CD4-positive, alpha-beta memory T cell (primary cell): ENCODE measurements at places on chromosomes 2 and 18. TPM values are rescaled to one million over a fixed set of nuclear protein-coding genes. Genes with fewer than 3 reads are reported as not detected.
A peak's percentile ranks its signal among the peaks of the same experiment; 100 is the strongest.

GRCh38 chr18:11947214-11948191 lies 33.8 kb upstream of the IMPA2 start:
- H3K27me3 ChIP-seq, result no peaks in the 10 kb centered on the region
- H3K27ac ChIP-seq, result no peak overlapping the region
- H3K4me3 ChIP-seq, result no peak overlapping the region
- peaks cover 8% of the 10 kb centered on the region for H3K4me1 ChIP-seq

- DNase-seq, result no peak
- H3K4me1 ChIP-seq, result no peaks in the 10 kb centered on the region
- no peak overlapping the region for H3K27ac ChIP-seq
- no peaks in the 10 kb centered on the region for H3K36me3 ChIP-seq
Measured at GRCh38 chr2:234913208-234913626, 38.6 kb upstream of the SH3BP4 start.

DNA sequence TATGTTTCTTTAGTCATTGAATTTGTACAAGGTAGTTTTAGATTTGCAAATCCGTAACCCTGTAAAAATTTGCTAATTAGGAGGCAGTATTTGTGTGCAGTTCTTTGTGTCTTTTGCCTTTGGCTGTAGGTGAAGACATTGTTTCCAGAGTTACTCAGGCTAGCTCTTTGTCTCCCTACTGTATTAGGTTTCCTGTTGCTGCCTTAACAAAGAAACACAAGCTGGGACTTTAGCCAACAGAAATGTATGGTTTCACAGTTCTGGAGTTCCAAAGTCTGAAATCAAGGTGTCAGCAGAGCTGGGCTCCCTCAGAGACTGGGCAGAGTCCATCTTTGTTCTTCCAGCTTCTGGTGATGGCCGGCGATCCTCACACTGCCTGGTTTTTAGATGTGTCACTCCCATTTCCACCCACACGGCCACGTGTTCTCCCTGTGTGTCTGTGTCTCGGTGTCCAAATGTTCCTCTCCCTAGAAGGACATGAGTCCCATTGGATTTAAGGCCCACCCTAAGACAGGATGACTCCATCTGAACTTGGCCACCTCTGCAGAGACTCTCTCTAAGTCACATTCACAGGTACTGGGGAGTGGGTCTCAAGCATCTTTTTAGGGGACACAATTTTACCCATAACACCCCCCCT lies 309.7 kb downstream of the GALR1 start:
- H3K36me3 ChIP-seq, result no peaks in the 10 kb centered on the region
- H3K27me3 ChIP-seq, result no peaks in the 10 kb centered on the region
- no peak overlapping the region for H3K4me3 ChIP-seq
- no peaks in the 10 kb centered on the region for H3K4me1 ChIP-seq
- H3K27ac ChIP-seq, result no peak overlapping the region

- no peak overlapping the region for H3K27ac ChIP-seq
- no peaks in the 10 kb centered on the region for H3K4me1 ChIP-seq
- no peaks in the 10 kb centered on the region for H3K36me3 ChIP-seq
- no peak overlapping the region for H3K4me3 ChIP-seq
Measured at GRCh38 chr2:226601881-226602662, 197.5 kb downstream of the IRS1 start.

DNA sequence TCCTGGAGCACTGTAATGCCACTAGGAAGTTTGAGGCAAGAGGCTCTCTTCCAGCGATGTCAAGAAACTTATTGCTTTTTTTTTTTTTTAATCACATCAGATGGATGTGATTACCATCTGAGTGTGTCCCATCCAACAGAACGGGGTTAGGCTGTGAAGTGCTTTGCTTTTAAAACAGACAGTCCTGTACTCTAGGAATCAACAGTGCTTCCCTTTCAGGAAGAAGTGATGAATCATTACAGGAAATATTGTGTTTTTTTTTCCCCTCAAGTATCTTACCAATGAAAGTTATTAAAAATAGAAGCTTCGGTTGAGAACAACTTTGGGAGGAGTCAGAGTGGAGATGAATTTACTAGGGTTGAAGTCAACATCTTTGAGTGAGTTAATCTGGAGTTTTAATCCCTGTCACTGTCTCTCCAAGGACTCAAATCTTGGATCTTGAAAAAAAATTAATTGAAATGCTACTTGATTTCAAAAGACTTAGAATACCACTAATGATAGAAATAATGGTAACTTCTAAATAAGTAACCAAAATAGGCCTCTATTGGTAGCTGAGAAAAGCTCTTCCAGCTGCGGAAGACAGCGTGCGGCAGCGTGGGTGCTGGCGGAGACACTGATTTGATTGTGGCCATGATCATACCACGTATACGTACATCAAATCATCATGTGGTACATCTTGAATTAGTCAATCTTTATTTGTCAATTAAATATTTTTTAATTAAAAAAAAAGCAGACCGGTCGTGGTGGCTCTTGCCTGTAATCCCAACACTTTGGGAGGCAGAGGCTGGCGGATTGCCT lies 45.5 kb downstream of the GATA6 start:
- no peak overlapping the region for H3K4me3 ChIP-seq
- no peaks in the 10 kb centered on the region for H3K27me3 ChIP-seq
- no peak overlapping the region for H3K27ac ChIP-seq
- H3K4me1 ChIP-seq, result no peaks in the 10 kb centered on the region

DNA sequence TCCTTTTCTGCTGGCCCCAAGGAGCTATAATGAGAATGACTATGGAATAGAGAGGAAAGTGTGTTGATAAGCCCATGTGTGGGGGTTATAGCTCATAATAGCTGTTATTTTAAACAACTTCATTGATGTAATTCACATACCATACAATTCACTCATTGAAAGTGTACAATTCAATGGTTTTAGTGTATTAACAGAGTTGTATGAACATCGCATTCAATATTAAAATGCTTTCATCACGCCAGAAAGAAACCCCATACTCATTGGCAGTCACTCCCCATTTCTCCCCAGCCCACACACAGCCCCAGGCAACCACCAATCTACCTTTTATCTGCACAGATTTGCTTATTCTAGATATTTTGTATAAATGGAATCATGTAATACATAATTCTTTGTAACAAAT lies 139.6 kb upstream of the CYP1B1 start:
- no peaks in the 10 kb centered on the region for H3K27me3 ChIP-seq
- DNase-seq, result no peak
- no peak overlapping the region for H3K27ac ChIP-seq

DNA sequence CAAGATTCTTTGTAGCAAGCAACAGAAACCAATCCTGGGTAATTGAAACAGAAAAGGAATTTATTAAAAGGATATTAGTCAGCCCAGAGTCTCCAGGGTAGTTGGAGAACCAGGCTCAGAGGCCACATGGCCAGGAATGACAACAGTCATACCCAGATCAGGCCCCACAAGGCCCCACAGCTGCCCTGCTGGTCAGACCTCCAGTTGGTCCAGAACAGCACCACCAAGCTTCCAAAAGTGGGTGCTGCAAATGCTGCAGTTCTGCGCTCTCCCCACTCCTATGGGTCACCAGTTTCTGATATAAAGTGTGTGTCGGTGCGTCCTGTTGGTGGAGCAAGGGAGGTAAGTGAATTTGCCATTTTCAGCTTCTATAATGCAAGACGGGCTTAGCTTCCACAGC lies 29.9 kb downstream of the KLHL29 start:
- H3K27me3 ChIP-seq, result no peaks in the 10 kb centered on the region
- H3K27ac ChIP-seq, result no peak overlapping the region
- DNase-seq, result no peak
- no peaks in the 10 kb centered on the region for H3K36me3 ChIP-seq
- no peak overlapping the region for H3K4me3 ChIP-seq

- no peak overlapping the region for H3K27ac ChIP-seq
- H3K27me3 ChIP-seq, result no peaks in the 10 kb centered on the region
- no peaks in the 10 kb centered on the region for H3K4me1 ChIP-seq
- DNase-seq, result no peak
- H3K4me3 ChIP-seq, result no peak overlapping the region
Measured at GRCh38 chr2:129870685-129871241, 108.7 kb upstream of the RAB6C start.

- no peak overlapping the region for H3K4me3 ChIP-seq
- no peaks in the 10 kb centered on the region for H3K36me3 ChIP-seq
- H3K27ac ChIP-seq, result no peak overlapping the region
Measured at GRCh38 chr2:202831242-202832220, 40.0 kb downstream of the ICA1L start.

DNA sequence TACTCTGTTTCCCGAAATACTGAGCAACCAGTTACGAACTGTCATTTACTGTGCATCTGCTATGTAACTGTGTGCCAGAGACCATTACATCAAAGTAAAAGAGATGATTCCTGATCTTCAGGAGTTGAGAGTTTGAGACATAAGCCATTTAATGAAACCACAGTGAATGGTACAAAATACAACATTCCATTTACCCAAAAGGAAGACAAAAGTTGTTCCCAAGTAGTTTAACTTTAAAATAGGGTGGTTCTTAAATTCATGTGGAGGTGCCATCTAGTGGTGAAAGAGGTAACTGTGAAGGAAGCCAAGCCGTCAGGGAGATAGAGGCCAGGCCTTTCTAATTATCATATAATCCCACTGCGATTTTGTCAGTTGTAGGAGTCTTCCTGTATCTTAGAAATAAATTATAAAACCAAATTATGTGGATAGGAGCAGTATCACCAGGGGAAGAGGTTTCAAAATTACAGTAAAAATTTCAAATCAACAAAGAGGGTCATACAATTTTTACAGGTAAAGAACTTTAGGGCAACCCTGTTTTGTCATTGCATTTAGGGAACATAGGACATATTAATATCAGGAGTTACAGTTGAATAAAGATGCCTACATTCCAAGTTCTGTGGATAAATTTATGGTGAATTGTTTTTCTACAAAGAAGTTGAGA lies 67.7 kb downstream of the EPAS1 start:
- H3K4me1 ChIP-seq, result peaks cover 22% of the 10 kb centered on the region
- H3K27ac ChIP-seq, result no peak overlapping the region
- peak; percentile 49 for DNase-seq
- no peaks in the 10 kb centered on the region for H3K27me3 ChIP-seq
- H3K36me3 ChIP-seq, result no peaks in the 10 kb centered on the region

DNA sequence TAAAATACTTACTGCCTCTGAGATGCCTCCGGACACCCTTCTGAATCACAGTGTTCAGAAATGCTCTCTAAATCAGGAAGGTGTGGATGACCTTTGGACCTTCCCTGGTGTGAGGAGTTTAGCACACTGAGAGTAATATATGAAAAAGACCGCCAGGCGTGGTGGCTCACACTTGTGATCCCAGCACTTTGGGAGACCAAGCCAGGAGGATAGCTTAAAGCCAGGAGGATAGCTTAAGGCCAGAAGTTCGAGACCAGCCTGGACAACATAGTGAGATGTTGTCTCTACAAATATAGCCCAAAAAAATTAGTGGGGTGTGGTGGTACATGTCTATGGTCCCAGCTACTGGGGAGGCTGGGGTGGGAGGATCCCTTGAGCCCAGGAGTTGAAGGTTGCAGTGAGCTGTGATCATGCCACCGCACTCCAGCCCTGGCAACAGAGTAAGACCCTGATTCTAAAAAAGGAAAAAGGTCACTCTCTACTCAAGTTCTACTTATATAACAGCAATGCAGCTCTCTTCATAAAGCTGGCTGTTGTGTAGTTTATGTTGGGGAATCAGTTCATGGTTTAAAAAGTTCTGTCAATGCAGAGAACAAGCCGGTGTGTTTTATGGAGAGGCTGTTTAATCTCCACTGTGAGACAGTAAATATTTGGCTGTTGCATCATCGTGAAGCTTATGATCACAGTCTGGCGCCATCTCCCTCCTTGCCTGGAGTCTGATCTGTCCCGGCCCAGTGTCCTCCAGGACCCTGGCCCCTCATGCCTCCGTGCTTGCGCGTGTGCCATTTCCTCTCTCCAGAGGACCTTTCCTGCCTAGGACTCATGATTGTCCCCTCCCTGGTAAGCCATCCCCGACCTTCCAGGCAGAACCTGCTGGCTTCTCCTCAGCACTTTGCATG lies 184.5 kb downstream of the FAM210A start:
- H3K36me3 ChIP-seq, result no peaks in the 10 kb centered on the region
- H3K27me3 ChIP-seq, result no peaks in the 10 kb centered on the region
- no peak for DNase-seq

DNA sequence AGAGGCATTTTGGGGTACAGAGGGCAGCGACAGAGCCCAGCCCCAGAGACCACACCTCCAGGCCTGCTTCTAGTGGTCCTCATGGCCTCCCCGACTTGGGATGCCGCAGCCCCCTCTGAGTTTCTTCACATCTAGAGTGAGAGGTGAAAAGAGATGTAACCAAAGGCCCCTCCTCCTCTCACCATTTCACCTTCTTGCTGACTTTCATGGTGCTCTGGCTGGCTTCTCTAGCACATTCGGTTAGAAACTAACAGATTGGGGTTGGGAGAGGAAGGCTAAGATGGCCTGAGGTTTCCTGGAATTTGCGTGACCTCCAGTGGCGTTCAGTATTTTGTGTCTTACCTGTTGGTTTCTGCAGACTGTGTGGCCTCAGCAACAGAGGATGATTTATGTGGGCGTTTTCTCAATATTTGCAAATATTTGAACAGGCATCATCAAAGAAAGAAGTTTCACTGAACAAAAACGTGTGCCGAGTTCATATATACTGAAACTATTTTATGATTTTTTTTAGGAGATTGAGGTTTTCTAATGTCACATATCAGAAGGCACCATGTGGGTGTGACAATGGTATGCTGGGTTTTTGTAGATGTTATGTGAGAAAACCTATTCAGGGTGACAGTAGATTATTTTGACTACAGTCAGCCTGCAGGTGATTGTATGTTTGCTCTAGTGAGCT lies 69.9 kb upstream of the BCL2L11 start:
- DNase-seq, result no peak
- no peaks in the 10 kb centered on the region for H3K36me3 ChIP-seq
- no peak overlapping the region for H3K27ac ChIP-seq
- H3K4me3 ChIP-seq, result no peak overlapping the region
- H3K4me1 ChIP-seq, result no peaks in the 10 kb centered on the region
- H3K27me3 ChIP-seq, result no peaks in the 10 kb centered on the region

GRCh38 chr2:3505771-3506170 lies 13.6 kb downstream of the ADI1 start:
- no peak overlapping the region for H3K27ac ChIP-seq
- H3K27me3 ChIP-seq, result no peaks in the 10 kb centered on the region
- no peak overlapping the region for H3K4me3 ChIP-seq
- peaks cover 6% of the 10 kb centered on the region for H3K36me3 ChIP-seq

DNA sequence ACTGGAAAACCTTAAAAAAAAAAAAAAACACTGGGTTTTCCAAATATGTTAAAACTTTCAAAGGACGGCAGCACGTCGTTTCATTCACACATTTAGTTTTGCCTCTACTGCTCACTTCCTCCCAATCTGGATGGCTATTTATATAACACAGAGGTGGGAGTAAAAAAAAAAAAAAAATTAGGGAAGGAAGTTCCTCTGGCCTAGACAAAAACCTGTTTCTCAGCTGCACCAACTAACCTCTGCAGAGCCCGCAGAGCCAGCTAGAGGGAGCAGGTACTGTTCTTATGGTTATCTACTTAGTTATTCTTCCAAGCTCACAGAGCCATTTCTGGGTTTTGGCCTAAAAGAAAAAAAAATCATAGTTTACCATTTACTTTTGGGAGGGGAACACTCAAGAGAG lies 28.1 kb downstream of the SLC1A4 start:
- no peaks in the 10 kb centered on the region for H3K27me3 ChIP-seq
- H3K4me1 ChIP-seq, result no peaks in the 10 kb centered on the region
- DNase-seq, result no peak
- H3K4me3 ChIP-seq, result no peak overlapping the region
- peaks cover 4% of the 10 kb centered on the region for H3K36me3 ChIP-seq

The OTX1 gene
- total RNA-seq, result not detected

The GTF2A1L gene
- total RNA-seq, result not detected

The ZAP70 gene
- total RNA-seq, result 404 TPM

The DLX2 gene
- total RNA-seq, result not detected

The FER1L5 gene
- total RNA-seq, result not detected

The LHCGR gene
- total RNA-seq, result not detected

The CNGA3 gene
- total RNA-seq, result not detected

The MARCO gene
- total RNA-seq, result not detected

The CACNB4 gene
- 0.64 TPM for total RNA-seq

The MAPRE3 gene
- 3.6 TPM for total RNA-seq
